BJ (cell line): ENCODE measurements at places on chromosomes 13 and 19. TPM values are rescaled to one million over a fixed set of nuclear protein-coding genes. Genes with fewer than 3 reads are reported as not detected.

The C5AR2 gene
- 0.01 TPM in 1 of 2 replicates, not detected in the other for polyA plus RNA-seq

The RFPL4A gene
- not detected in 2 replicates for polyA plus RNA-seq

The CTU1 gene
- 2.3 and 3.3 TPM in 2 replicates for polyA plus RNA-seq

The CD37 gene
- polyA plus RNA-seq = not detected in 2 replicates

The CACNG6 gene
- 0.04 TPM in 2 replicates for polyA plus RNA-seq

The ZNF541 gene
- polyA plus RNA-seq = 0.05 and 0.06 TPM in 2 replicates

The RNF126 gene
- 2.7 and 2.9 TPM in 2 replicates for polyA plus RNA-seq

The ZNF570 gene
- polyA plus RNA-seq = 1.4 and 3.5 TPM in 2 replicates

The WASF3 gene
- 9.5 and 13.0 TPM in 2 replicates for polyA plus RNA-seq

The GCDH gene
- 11.5 and 20.9 TPM in 2 replicates for polyA plus RNA-seq

The PRSS57 gene
- not detected in 2 replicates for polyA plus RNA-seq

The TEX101 gene
- not detected in 2 replicates for polyA plus RNA-seq

The B3GNT8 gene
- 0.36 and 0.40 TPM in 2 replicates for polyA plus RNA-seq

The PSG1 gene
- polyA plus RNA-seq = 14.4 and 17.1 TPM in 2 replicates

The SSC5D gene
- polyA plus RNA-seq = 5.5 and 8.2 TPM in 2 replicates

The MAST1 gene
- polyA plus RNA-seq = 0.25 TPM in 1 of 2 replicates, not detected in the other

The KLK11 gene
- not detected in 2 replicates for polyA plus RNA-seq

The XPO4 gene
- polyA plus RNA-seq = 4.9 and 10.8 TPM in 2 replicates

The MBD3L3 gene
- polyA plus RNA-seq = not detected in 2 replicates

The FXYD3 gene
- not detected in 2 replicates for polyA plus RNA-seq

The ZNF530 gene
- 1.7 and 2.6 TPM in 2 replicates for polyA plus RNA-seq

The CEACAM1 gene
- 0.11 TPM in 1 of 2 replicates, not detected in the other for polyA plus RNA-seq

The FCAR gene
- not detected in 2 replicates for polyA plus RNA-seq

The GPR183 gene
- 0.31 and 0.37 TPM in 2 replicates for polyA plus RNA-seq

The CYP4F12 gene
- not detected in 2 replicates for polyA plus RNA-seq

The RYR1 gene
- polyA plus RNA-seq = under 0.01 and 0.04 TPM in 2 replicates

The DACT3 gene
- 6.2 and 7.1 TPM in 2 replicates for polyA plus RNA-seq

The TJP3 gene
- polyA plus RNA-seq = not detected in 2 replicates

The SDHAF1 gene
- 12.0 and 14.5 TPM in 2 replicates for polyA plus RNA-seq

The TIMM29 gene
- polyA plus RNA-seq = 6.7 and 9.1 TPM in 2 replicates

The TPTE2 gene
- not detected in 2 replicates for polyA plus RNA-seq

The CTXN1 gene
- 1.3 and 2.0 TPM in 2 replicates for polyA plus RNA-seq

The PABPC3 gene
- polyA plus RNA-seq = 0.16 TPM in 1 of 2 replicates, not detected in the other
